ENCODE measurements at places on chromosomes 2 and 18. TPM values are rescaled to one million over a fixed set of nuclear protein-coding genes. Genes with fewer than 3 reads are reported as not detected.

Gene SPTBN1
- total RNA-seq, result 246 TPM

Gene REG1B
- total RNA-seq, result not detected

Gene EGR4
- total RNA-seq, result not detected

Gene OSR1
- 66.7 TPM for total RNA-seq

Gene ZNF397
- 13.9 TPM for total RNA-seq

Gene LOXHD1
- total RNA-seq, result not detected

Gene SNORC
- not detected for total RNA-seq

Gene TRIM43
- total RNA-seq, result not detected

Gene ODC1
- 82.8 TPM for total RNA-seq

Gene ASXL3
- 6.6 TPM for total RNA-seq

Gene ABCB11
- not detected for total RNA-seq

Gene ZNF521
- 41.6 TPM for total RNA-seq

Gene RUFY4
- not detected for total RNA-seq

Gene NCKAP1
- total RNA-seq, result 55.7 TPM

Gene NOTO
- total RNA-seq, result not detected

Gene THADA
- total RNA-seq, result 27.4 TPM

Gene GALNT14
- not detected for total RNA-seq

Gene ATAD2B
- total RNA-seq, result 8.4 TPM

Gene RNF152
- 9.6 TPM for total RNA-seq

Gene MERTK
- total RNA-seq, result 11.1 TPM

Gene ARMC9
- 3.3 TPM for total RNA-seq

Gene MC2R
- not detected for total RNA-seq

Gene ADD2
- 10.2 TPM for total RNA-seq

Gene TRIB2
- total RNA-seq, result 55.6 TPM

Gene MREG
- total RNA-seq, result not detected

Gene CNGA3
- total RNA-seq, result not detected

Gene GALR1
- not detected for total RNA-seq

Gene MLPH
- total RNA-seq, result 91.0 TPM

Gene MGAT4A
- total RNA-seq, result 8.0 TPM

Gene DAPL1
- not detected for total RNA-seq

Gene UGT1A8
- total RNA-seq, result not detected

All from ascending aorta (tissue), 2 donors.